Sigmoid colon (tissue), 7 donors: ENCODE measurements at places on chromosomes 7 and 10.

- DNase-seq = no peak
These were observed 17.6 kb downstream of the SRI start for GRCh38 chr7:88202278-88202677.

DNA sequence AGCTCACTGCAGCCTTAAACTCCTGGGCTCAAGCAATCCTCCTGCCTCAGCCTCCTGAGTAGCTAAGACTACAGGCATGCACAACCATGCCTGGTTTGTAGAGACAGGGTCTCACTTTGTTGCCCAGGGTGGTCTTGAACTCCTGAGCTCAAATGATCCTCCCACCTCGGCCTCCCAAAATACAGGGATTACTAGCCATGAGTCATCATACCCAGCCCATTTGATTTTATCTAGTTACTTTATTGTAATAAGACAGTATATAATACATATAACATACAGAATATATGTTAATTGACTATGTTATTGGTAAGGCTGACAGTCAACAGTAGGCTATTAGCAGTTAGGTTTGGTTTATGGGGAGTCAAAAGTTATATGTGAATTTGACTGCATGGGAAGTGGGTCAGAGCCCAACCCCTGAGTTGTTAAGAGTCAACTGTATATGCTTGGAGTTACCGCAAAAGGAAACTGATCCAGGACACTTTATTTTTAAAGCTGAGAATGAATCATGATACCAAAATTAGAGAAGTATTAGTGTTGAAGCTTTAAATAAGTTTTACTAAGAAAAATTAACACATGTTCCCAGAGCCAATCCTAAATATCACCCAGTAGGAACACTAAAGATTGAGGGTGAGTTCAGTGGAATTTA lies 20.7 kb upstream of the KMT2E start:
- no peak for DNase-seq

- DNase-seq = peak; percentile 55
These were observed 20.0 kb downstream of the KCNK18 start for GRCh38 chr10:117217196-117217761.

- no peak for DNase-seq
These were observed 11.1 kb downstream of the H2BK1 start for GRCh38 chr7:151198945-151199848.

- DNase-seq = no peak
These were observed 85.6 kb downstream of the MICU1 start for GRCh38 chr10:72540193-72540807.

DNA sequence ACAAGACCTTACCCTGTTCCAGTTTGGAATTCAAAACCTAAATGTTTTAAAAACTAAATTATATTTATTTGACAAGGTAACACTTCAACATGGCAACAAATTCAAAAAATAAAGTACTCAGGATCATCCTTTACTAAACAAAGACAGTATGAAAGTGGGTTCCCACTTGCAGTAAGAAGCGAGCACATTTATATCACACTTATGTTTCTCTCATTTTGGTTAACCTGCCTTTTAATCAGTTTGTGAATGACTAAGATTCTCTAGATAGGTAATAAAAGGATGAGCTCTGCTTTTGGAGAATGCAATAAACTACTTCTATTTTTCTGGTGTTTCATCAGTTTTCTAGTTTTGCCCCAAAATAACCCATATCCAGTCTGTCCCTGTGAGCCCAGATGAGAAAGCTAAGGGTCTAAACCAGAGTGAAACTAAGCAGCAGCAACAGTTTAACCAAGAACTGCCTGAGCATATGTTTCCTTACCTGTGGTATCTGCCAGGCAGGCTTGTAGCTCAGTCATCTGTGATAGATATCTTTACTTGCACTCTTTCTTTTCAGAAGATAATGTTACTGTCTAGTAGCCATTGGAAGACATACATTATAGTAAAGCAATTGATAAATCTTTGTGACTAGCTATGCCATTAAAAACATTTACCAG lies 64.1 kb downstream of the ABLIM1 start:
- no peak for DNase-seq

GRCh38 chr10:68876246-68877138 lies 24.6 kb upstream of the DDX50 start:
- no peak for DNase-seq
